ENCODE measurements at places on chromosomes 5 and 9.

DNA sequence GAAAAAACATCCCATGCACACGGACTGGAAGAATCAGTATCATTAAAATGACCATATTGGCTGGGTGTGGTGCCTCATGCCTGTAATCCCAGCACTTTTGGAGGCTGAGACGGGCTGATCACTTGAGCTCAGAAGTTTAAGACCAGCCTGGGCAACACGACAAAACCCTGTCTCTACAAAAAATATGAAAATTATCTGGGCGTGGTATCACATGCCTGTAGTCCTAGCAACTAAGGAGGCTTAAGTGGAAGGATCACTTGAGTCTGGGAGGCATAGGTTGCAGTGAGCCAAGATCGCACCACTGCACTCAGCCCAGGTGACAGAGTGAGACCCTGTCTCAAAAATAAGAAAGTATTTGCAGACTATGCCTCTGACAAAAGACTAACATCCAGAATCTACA is 68.4 kb downstream of the TTC39B start:
- DNase-seq, result no peak

DNA sequence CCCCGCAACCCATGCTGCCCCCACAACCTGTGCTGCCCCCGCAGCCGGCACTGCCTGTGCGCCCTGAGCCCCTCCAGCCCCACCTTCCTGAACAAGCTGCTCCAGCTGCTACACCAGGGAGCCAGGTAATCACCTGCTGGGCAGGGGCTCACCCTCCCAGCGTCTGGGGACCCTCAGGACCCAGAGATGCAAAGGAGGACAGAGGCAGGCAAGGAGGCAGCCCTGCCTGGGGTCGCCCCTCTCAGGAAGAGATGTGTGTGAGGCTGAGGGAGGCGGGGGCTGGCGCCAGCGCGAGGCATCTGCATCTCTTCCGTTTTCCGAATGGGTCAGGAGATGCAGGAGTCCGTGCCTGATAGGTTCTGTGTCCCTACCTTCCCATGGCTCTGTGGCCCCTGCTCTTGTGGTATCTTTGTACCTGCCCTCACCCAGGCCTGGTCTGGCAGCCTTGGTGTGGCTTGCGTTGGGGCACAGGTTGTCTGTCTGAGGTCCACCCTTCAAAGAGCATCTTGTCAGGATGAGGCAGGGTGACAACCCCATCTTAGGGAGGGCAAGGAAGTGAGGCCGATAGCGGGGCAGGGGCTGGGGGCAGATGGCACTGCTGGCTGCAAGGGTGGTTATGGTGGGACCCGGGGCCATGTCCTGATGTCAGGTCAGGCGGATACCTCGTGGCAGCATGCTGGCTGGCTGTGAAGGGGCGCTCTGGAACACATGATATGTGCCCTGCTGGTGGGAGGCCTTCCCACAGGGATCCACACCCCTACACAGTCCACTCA is 75.7 kb downstream of the WNK2 start:
- no peak for DNase-seq

GRCh38 chr9:37243588-37244345 is 123.4 kb downstream of the ZCCHC7 start:
- DNase-seq, result no peak

- no peak for DNase-seq
Observed at GRCh38 chr5:17277907-17278306, 60.5 kb downstream of the BASP1 start.

GRCh38 chr9:96484521-96484931 is 34.6 kb downstream of the HABP4 start:
- DNase-seq, result no peak

DNA sequence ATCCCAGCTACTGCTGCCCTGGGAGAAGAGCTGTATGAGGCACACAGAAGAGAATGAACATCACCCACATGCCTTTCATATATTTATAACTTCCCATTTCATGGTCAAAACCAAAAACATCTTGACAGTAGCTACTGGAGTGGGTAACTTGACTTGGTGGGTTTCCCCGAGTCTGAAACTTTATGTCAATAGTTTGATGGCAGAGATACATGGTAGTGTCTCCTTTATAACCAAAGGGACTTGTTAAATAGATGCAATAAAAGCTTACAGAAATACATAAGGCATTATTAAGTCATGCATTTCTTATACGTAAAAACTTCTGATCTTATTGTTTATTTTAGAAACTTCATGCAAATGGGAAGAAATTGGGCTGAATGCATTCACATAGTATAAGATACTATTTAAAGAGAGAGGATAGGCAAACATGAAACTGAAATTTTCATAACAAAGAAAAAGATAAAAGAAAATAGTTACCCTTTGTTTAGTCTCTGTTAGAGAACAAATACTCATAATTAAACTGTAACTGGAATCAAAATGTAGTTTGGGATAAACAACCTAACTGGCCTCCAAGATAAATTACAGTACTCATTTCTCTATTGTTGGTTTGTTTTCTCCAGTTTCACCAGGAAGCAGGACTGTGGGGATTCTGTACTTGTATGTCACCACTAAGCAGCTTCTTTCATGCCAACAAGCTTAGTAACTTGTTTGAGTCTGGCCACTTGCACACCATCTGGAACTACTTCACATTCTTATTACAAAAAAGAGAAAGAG is 459.3 kb upstream of the MEF2C start:
- no peak for DNase-seq

DNA sequence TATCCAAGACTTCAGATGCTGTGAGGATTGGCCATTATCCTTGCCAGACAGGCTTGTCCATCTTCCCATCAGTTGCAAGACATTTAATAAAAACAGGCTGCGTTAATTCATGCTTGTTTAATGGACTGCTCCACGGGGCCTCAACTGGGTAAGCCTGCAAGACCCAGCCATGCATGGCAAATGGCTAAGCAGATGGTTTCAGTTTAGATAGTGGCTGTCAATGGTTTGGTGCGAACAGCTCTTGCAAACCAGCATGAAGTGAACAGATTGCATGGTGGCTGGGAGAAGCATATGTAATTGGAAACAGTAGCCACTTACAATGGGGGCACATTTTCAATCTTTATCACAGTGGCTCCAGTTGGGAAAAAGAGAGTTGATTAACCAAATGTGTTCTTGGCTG is 628.2 kb upstream of the KLF4 start:
- DNase-seq, result no peak

DNA sequence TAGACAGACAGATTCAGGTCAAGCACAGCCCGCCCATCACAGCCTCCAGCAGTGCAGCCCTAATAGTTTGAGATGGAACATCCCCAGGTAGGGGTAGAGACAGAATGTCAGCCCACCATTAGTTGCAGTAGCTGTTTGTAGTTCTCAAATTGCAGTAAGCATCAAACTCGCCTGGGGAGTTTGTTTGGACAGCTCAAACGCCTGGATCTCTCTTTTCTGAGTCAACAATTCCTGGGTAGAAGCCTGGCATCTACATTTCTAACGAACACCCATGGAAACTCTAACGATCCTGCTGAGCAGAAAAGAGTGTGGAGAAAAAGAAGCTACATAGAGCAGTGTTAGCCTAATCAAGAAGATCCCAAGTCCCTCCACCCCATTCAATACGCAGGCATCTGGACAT is 59.4 kb downstream of the ADAMTS16 start:
- no peak for DNase-seq

All from bone marrow (tissue), 2 donors.